ENCODE measurements at places on chromosomes 5 and 9.
A peak's percentile ranks its signal among the peaks of the same experiment; 100 is the strongest.

DNA sequence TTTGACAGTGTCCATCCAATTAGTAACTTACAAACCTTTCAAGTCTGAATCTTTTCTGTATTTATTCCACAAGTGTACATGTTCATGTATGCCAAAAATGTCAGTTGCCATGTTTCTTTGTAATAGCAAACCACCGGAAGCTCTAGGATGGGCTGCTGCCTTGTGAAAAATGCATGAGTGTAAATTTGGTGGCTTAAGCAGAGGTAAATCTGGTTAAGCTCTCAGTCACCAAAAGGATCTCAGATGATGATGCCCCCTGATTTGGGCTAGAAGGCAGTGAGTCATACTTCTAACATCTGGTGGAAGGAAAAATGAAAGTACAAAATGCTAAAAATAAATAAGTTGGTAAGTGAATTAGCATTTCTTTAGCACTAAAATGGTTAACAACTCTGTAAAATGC, 567.5 kb downstream of the ELAVL2 start:
- DNase-seq = no peak

GRCh38 chr5:5066276-5067186, 73.6 kb upstream of the ADAMTS16 start:
- DNase-seq = no peak

DNA sequence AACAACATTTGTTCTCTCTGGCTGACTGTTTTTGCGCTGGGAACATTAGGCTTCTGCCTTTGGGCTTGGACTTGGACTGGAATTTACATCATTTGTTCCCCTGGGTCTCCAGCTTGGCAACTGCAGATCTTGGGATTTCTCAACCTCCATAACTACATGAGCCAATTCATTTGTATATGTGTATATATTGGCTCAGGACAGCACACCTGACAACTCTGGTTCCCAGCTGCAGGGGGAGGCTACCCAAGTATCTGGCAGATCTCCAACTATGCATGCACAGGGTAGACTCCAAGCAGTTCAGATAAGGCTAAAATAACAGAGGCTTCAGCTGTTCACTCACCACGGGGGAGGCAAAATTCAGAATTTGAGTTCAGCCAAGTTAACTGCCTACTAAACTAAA, 31.6 kb upstream of the F2RL1 start:
- DNase-seq = peak; percentile 6

DNA sequence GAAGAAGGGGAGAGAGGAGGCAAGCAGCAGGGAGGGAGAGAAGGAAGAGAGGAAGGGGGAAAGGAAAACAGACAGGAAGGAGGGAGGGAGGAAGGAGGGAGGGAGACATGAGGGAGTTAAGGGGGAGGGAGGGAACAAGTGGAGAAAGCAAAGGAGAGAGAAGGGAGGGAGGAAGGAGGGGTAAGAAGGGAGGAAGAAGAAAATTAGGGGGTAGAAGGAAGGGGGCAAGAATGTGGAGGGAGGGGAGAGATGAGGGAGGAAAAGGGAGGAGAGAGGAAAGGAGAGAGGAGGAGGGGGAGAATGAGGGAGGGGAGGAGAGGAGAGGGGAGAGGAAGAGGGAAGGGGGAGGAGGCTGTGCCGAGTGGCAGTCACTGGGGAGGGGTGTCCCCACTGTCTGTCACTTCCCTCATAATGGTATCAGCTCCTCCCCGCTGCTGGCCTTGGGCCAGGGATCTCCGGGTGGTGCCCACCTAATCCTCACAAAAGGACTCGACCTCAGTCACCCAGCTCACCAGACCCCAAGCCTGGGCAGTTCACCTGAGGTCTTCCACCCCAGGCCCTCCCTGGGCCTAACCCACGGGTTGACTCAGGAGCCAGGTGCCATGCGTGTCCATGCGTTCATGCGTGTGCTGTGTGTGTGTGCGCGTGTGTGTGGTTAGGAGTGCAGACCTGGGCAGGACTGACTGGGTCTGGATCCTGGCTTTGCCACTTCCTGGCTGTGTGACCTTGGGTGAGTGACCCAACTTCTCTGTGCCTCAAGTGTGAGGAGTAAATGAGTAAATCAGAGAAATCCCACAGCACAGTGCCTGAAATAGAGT, 18.1 kb downstream of the C9orf50 start:
- DNase-seq = no peak

DNA sequence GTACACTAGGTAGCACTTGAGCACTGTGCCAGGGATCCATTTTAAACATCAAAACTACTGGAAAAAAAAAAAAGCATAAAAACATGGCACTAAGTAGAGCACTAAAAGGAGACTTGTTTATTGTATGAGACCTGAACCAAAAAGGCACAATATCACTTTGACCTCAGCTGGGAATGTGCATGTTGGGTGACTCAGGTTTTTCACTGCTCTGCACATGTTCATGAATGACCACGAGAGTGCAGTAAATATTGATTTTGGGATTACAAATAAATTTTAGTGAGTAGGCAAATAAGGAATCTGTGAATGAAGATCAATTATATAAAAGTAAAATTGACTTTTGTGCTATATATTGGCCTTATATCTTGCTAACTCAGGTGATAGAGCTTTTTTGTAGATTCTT, 11.8 kb downstream of the RMI1 start:
- peak; percentile 71 for DNase-seq

- DNase-seq = no peak
These were observed 2040.5 kb upstream of the C9orf72 start for GRCh38 chr9:29613773-29614172.

GRCh38 chr5:163964671-163965070, 459.3 kb downstream of the MAT2B start:
- DNase-seq = no peak

GRCh38 chr5:89260254-89260653, 377.3 kb upstream of the MEF2C start:
- DNase-seq = no peak

DNA sequence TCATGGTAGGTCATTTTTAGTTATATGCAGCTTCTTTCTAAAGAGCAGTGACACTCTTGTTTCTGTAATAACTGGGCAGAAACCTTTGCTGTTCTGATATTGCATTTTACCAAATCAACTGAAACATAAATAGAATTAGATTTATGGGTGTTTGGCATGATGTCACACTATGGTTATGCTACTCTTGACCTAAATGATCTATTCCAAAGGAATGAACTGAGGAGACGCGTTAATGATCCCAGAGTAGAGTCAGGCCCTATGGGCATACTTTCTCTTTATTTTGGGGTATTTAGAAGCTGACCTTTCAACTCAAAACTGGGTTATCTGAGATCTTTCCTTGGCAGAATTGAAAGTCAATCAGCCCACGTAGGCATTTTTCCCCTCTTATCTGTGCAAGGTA, 146.8 kb upstream of the ADAMTSL1 start:
- DNase-seq = no peak

DNA sequence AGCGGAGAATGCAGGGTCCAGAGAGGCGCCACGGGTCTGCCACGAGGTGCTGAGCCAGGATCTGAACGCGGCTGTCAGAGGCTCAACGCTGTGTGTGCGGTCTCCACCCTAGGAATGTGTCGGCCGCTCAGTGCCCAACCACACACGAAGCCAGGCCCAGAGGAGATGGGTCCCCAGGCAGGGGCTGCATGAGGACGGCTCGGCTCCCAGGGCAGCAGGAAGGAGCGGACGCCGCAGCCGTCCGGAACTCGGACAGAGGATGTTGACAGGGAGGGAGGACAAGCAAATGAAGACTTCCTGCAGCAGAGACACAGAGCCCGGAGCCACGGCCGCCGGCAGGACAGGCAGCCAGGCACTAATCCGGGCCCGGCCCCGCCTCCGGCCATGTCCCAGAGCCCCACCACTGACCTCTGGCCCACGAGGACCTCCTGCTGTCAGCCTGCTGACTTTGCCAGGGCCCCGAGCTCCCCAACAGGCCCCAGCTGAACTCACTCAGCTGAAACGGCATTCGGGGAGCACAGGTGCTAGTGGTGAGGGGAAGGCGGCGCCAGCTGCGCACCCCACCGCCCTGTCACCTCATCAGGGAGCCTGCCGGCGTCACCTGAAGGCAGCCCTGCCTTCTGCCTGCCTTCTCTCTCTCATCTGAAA, 12.7 kb downstream of the VAV2 start:
- no peak for DNase-seq

DNA sequence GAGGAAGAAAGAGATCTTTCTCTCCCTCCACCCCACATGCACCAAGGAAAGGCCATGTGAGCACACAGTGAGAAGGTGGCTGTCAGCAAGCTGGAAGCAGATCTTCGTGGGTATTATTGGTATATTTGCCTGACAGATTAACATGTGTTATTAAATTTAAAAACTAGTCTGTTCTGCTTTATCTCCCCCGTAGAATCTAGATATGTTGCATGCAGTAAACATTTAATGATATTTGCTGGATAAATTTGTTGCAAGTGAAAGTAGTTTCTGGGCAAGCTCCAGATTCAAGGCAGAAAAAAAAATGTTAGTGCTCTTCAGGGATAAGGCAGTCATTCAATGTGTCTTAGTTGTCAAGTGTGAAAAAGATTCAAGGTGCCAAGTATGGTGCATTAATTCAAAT, 215.0 kb upstream of the TAS2R1 start:
- no peak for DNase-seq

- no peak for DNase-seq
These were observed 423 bp downstream of the IPPK start for GRCh38 chr9:92669527-92669889.

DNA sequence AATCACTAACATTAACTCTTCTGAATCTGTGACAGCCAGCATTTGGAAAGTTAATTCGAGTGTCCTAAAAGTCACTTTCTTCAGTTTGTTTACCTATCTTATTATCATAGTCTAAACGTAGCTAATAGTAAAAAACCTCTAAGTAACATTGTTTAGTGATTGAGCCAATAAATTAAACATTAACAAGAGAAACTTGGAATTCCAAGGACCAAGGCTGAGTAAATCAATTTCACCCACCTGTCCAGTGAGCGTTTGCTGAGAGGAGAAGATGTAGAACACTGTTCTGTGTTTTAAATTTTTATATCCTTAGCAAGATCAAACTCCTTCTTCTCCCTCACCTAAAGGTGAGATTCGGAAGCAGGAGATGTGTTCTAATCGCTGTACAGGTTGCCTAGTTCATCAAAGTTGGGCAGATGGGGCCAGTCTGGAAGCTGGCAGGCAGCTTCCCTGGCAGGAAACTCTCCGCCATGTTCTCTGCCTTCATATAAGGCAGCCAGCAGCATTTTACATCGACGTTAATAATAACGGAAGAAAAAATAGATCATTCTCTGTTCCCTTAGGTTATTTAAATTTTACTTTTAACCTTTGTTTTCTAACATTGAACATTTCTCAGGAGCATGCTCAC, 89.2 kb downstream of the DAPK1 start:
- DNase-seq = no peak

GRCh38 chr5:150147670-150148069, 8.0 kb downstream of the PDGFRB start:
- DNase-seq = no peak

- no peak for DNase-seq
These were observed 1.8 kb upstream of the SELENOP start for GRCh38 chr5:42813533-42813932.

DNA sequence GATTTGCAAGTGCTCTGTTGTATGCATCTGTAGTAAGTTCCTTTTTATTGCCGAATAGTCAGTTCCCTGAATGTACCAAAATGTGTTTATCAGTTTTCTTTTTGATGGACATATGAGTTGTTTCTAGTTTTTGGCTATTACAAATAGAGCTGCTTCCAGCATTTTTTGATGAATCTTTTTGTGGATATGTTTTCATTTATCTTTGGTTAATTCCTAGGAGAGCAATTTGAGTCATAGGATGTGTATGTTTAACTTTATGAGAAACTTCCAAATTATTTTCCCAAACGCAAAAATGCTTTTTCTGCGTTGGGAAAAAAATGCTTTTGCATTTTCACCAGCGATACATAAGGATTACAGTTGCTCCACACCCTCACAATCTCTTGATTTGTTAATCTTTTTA, 287.7 kb downstream of the FER start:
- DNase-seq = no peak

- no peak for DNase-seq
These were observed 68.3 kb upstream of the TXNDC8 start for GRCh38 chr9:110405858-110406443.

DNA sequence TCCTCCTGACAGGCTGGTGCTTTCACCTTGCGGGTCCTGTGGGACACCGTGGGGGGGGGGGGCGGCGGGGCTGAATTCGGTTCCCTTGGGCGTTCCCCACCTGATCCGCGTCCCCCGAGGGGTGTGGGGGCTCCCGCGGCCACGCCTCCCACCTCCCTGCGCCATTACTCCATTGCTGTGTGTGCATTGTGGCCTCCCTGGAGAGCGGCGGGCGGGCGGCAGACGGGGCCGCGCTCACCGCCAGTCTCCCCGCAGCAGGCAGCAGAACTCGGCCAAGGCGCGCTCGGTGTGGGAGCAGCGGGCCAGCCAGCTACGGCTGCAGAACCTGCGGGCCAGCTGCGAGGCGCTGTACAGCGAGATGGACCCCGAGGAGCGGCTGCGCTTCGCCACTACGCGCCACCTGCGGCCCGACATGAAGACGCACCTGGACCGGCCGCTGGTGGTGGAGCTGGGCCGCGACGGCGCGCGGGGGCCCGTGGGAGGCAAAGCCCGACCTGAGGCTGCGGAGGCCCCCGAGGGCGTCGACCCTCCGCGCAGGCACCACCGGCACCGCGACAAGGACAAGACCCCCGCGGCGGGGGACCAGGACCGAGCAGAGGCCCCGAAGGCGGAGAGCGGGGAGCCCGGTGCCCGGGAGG, 145.3 kb downstream of the CACNA1B start:
- peak; percentile 35 for DNase-seq

DNA sequence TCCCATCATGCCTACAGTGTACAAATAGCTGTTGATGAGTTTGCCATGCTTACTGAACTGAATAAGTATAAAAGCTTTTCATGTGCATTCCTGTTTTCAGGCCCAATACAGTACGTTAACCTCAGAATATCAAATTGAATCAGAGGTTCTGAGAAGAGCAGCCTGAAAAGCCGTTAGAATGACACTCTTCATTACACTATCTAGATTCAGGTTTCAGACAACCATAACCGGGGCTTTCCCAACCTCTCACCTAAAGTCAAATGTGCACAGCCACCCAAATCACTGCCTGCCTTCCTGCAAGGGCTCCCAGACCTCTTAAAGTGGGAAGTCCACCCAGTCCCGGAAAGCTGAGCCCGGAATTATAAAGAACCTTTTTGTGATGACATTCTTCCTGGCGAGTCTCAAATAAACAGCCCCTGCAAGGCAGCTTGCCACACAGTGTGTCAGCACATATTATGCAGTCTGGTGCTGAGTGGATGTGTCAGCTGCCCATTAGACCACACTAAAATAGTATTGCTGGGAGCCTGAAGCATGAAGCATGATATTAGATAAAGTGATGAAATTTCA, 245.8 kb downstream of the TLE4 start:
- no peak for DNase-seq

- DNase-seq = no peak
These were observed 21.0 kb upstream of the RANBP6 start for GRCh38 chr9:6036391-6036790.

GRCh38 chr5:140785905-140786686, at the start of gene PCDHA1:
TSS of gene PCDHA1 (plus strand) at chr5:140786140.
- no peak for DNase-seq
